ENCODE measurements at places on chromosomes 3 and 15.

GRCh38 chr3:21017115-21017852 is 733.7 kb downstream of the ZNF385D start:
- DNase-seq = no peak

- DNase-seq = no peak
Observed at GRCh38 chr3:41033956-41034519, 165.3 kb upstream of the CTNNB1 start.

DNA sequence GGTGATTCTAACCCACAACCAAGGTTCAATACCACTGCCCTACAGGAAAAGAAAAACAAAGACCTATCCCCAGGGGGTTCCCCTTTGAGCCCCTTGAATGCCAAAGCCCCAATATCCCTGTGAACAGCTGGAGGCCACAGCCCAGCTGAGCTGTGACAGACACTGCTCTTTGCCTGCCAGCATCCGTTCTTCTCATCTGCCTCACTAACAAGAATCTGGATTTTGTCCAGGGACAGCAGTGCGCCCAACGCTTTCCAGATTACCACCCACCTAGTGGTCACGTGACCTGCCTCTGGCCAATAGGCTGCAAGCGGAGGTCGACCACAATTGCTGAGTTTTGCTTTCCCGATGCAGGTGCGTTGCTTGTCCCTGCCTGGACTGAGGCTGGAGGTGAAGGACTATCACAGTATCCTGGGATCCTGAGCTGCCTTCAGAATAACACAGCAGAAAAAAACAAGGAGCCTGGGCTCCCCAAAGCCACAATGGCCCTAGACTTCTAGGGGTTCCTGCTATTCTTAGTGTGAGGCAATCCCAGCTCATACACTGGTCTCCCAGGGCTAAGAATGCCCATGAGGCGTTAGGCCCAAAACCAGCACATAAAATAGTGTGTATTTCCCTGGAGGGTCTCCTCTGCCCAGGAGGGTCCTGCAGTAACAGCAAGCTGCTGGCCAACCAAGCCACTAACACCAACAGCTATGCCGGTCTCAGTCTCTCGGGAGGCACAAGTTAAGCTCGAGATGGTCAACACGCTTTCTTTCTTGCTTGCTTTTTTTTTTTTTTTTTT is 13.8 kb downstream of the BDH1 start:
- DNase-seq = peak; percentile 64

DNA sequence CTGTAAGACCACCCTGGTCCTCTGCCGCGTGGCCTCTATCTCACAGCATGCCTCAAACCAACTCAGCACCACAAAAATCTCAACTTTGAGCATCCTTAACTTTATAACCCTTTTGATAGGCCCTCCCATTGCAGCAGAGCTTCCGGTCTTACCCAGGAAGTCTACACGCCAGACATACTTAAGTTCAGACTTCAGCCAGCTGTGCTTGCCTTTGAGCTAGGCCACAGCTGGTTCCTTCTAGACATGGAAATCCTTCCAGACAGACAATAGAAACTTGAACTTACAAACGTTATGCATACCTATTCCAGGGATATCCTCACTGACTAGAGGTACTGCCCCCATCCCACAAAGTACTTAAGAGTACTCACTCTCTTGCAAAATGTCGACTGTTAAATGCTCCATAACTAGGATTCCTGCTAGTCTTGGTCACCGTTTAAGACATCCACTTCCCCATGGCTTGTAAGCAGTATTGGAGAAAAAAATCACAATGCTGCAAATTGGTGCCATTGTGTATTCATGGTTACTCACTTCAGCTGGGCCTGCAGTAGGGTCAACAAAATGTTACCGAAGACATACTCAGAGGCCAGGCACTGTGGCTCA is 183.5 kb downstream of the TBL1XR1 start:
- no peak for DNase-seq

Data from hindlimb muscle (tissue), 1 donor.